ENCODE measurements at places on chromosomes 6 and 20.

DNA sequence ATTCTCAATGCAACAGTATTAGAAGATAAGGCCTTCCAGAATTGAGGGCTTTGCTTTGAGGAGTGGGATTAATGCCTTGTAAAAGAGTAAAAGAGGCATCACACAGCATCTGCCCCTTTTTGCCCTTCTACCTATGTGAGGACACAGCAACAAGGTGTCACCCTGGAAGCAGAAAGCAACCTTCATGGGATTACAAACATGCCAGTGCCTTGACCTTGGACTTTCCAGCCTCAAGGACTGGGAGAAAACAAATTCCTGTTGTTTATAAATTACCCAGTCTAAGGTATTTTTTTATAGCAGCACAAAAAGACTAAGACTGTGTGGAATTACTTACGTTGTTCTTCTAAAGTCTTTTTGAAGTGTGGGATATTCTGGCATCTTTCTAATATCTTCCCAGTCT is 150.0 kb upstream of the SLC22A16 start:
- no peak for DNase-seq

GRCh38 chr6:144219056-144219685 is 66.0 kb upstream of the UTRN start:
- DNase-seq, result peak; percentile 46

- no peak for DNase-seq
These were observed 77.1 kb downstream of the WASF1 start for GRCh38 chr6:110102411-110102810.

- no peak for DNase-seq
These were observed 59.4 kb downstream of the SLC22A23 start for GRCh38 chr6:3397229-3398164.

- peak; percentile 96 for DNase-seq
These were observed 14.0 kb downstream of the UST start for GRCh38 chr6:148760568-148761526.
